ENCODE measurements at places on chromosomes 1 and 21.

DNA sequence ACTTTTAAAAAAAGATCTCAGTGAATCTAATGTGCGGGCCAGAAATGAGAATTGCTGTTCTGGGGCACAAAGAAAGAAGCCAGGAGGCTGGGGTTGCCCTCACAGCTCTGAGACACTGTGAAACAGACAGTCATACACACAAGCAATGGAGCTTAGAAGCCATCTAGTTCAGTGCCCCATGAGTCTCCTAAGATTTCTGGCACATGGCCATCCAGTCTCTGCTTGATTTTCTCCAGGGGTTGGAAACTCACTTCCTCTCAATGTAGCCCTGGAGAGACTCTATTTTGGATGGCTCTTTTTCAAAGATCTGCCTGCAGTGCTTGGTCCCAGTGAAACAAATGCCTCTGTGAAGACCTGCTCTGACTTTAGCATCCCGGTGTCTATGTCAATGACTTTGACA lies 38.6 kb downstream of the KCNN3 start:
- no peak for DNase-seq

DNA sequence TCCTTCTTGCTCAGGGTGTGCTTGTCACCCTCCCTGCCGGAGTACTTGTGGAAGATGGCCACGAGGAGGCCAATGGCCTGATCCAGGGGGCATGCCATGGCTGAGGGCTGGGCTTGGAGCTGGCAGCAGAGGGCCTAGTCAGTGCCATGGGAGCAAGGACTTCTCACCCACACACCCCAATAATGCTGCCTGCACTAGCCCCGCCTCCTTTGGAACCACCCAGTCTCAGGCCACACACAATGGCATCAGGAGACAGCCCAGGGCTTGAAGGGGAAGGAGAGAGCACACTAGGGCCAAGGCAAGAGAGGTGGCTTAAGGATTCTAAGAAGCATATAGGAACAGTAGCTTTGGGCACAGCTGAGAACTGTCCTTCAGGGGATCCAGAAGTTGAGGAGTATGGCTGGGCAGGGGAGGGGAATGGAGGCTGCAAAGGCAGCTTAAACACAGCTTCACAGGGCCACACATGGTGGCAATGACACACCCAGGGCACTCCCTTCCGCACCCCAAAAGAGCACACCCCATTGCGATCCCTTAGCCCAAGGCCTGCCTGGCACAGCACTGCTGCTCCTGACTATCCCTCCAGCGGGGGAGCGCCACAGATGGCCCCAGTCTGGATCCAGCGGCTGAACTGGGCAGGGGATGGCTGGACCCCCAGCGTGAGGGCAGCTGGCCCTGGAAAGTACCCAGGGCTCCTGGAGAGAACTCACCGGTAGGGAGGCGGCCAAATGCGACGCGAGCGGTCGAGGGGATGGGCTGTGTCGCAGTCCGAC lies at the start of gene S100A6:
Gene S100A6, minus strand, starts transcription at position 750 of the 770 bp plus-strand sequence. Its CDS starts 652 bp downstream, at position 98.
- no peak for DNase-seq

GRCh38 chr1:10517677-10517982 lies 42.9 kb downstream of the PEX14 start:
- DNase-seq: no peak

DNA sequence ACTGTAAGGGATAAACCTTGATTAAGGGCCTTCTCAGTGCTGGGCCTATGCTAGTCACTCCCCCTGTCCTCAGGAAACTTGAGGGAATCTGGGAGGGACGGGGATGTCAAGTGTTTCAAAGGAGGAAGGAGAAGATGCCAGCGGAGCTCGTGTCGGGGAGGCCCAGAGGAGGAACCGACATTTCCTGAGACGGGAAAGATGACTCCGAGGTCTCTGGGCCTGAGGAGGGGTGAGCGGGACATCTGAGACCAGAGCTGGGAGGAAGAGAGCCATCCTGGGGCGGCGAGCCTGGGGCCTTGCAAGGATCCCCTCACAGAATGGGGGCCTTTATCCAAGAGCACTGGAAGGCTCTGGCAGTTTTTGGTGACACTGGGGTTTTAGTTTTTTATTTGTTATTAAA lies 10.4 kb downstream of the SLC66A1 start:
- DNase-seq: no peak

GRCh38 chr1:108657356-108658080 lies 3.4 kb downstream of the HENMT1 start:
- no peak for DNase-seq

- DNase-seq: no peak
Measured at GRCh38 chr1:233700338-233700737, 86.4 kb downstream of the KCNK1 start.

GRCh38 chr1:35452106-35452774 lies 105.0 kb downstream of the KIAA0319L start:
- DNase-seq: no peak

GRCh38 chr21:37546299-37546908 lies 179.8 kb downstream of the DYRK1A start:
- DNase-seq: no peak

DNA sequence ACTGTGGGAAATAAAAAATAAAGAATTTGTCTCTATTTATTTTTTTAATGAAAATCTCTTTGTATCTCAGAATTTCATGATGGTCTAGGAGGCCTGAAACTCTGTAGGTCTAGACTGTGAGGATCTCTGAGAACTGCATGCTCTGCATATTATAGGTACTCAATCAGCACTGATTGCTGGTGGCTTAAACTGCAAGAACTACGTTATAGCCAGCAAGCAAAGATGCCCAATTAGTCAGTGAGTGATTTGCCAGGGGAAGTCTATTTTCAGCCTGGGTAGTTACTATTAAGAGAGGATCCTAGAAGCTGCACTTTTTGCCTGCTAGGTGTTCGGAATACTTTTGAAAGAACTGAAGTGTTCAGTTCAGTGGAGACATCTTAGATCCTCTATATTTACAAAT lies 87.4 kb downstream of the GPR52 start:
- peak; percentile 27 for DNase-seq

GRCh38 chr1:203144661-203145060 lies 17.1 kb downstream of the ADORA1 start:
- DNase-seq: peak; percentile 36

DNA sequence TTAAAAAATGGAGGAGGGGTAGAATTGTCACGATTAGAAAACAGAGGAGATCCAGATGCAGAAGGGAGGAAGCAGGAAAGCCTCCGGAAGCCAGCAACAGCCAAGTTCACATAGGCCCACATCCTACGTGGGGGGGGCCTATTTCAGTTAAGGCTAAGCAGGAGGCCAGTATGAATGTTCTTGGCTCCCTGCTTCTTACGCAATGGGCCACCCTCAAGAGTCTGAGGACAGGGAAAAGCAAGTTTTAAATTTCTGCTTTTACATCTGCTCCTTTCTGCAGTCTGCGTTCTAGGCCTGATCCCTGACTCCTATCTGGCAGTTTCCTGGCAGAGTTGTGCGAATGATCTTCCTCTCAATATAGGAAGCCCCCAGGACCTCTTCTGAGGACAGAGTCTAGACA lies 30.6 kb downstream of the RABIF start:
- no peak for DNase-seq

DNA sequence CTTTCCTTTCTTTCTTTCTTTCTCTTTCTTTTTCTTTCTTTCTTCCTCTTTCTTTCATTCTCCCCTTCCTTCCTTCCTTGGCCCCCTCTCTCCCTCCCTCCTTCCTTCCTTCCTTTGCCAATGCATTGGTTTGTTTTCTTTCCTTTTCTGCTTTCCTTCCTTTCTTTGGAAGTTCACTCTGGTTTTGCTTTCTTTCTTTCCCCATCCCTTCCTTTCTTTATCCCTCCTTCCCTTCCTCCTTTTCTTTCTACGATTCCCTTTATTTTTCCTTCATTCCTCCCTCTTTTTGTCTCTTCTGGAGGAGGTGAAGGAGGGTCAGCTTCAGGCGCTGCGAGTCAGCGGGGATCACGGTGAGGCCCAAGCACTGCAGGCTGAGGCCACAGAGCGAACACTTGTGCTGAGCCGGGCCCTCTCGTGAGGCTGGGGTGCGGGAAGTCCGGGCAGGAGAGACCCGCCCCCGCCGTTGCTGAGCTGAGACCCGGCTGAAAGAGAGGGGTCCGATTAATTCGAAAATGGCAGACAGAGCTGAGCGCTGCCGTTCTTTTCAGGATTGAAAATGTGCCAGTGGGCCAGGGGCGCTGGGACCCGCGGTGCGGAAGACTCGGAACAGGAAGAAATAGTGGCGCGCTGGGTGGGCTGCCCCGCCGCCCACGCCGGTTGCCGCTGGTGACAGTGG lies 1.5 kb downstream of the SIM2 start:
- no peak for DNase-seq

- DNase-seq: no peak
Measured at GRCh38 chr1:15951341-15952153, 24.4 kb downstream of the ZBTB17 start.

GRCh38 chr1:33425900-33426299 lies 5.0 kb downstream of the PHC2 start:
- DNase-seq: no peak

- DNase-seq: no peak
Measured at GRCh38 chr1:18866314-18866713, 6.9 kb upstream of the TAS1R2 start.

DNA sequence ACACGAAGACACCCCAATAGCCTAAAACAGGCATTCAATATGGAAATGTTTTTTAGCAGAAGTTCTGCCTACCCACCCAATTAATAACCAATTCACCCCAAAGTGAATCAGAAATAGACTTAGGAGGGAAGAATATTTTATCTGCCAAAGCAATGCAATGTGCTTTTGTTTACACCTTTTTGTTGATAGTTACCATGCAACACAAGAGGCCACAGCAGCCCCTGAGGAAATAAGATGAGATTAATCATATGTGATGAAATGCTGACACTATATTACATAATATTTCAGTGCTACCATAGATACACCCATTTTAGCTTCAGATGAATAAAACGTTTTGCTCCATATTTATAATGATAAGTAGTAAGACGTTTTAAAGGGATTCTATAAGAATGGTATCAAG lies 60.9 kb upstream of the RGS2 start:
- no peak for DNase-seq

DNA sequence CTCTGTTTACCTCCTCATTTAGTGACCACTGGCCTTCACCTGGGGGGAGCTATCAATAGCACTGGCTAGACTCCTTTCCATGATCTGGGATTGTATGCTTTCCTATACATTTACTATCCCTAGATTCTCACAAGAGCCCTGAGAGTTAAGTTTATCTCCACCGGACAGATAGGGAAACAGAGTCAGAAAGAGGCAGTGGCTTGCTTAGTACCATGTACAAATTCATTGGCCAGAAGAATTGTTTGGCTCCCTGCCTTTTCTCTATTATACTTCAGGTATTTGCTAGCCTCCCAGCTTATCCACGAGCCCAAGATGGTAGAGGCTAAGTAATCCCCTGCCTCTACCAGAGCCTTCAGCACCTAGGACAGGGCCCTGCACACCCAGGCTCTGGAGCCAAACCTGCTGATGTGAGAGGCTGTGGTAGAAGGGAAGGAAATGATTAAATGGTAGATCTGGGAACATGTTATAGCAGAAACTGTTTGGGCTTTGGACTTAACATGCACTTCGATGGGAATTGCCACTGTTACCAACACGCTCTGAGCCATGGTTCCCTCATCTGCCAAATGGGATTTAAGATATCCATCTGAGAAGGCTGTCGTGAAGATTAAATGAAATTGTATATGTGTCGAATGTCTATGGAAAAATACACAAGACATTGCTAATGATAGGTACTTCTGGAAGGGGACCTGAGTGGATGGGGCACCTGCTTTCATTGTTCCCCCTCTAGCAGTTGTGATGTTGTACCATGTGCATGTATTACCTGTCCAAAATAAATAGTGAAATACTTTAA lies 3.1 kb upstream of the BLACAT1 start:
- DNase-seq: peak; percentile 34

- no peak for DNase-seq
Measured at GRCh38 chr1:200838676-200839445, 33.9 kb upstream of the GPR25 start.

GRCh38 chr21:17118638-17119384 lies 394.0 kb upstream of the CXADR start:
- no peak for DNase-seq

GRCh38 chr1:24705260-24706073 lies 39.8 kb upstream of the CLIC4 start:
- peak; percentile 83 for DNase-seq

DNA sequence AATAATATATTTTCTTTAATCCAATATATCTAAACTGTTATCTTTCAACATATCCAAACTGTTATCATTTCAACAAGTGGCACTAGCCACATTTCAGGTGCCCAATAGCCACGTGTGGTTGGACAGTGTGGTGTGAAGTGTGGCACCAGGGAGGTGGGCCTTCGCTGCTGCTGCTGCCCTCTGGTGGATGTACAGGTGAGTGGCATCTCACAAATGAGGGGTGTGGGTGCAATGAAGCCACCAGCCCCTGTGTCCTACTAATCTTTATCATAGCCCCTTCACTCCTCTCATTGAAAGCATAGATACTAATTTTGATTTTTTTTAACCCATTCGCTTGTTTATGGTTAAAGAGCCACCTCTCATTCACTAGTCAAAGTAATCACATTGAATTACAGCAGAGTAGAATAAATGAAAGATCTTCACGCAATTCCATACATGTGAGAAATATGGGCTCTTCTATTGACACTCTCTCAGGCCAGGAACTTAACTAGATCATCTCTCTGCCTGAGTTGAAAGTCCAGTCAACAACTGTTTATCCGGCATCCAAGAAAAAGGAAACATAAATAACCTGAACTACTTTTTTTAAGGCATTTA lies 499.2 kb downstream of the OMA1 start:
- DNase-seq: no peak

DNA sequence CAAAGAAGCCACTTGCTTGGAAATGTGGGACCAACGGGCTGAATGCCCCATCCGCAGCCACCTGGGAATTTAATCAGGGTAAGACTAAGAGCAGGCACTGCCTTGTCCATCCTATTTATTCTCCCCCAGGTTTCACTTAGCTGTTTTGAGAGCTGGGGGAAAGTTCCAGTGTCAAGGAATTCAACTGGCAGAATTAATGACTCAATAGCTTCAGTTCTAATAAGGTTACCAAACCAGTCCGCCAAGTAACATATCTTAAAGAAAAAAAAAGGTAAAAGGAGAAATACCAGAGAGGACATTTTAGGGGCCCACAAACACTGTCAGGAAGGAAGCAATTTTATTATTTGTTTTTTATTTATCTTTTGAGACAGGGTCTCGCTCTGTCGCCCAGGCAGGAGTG lies 157.6 kb upstream of the SOD1 start:
- no peak for DNase-seq

GRCh38 chr1:17554954-17555353 lies 15.5 kb downstream of the ARHGEF10L start:
- no peak for DNase-seq

Data from kidney glomerular epithelial cell (primary cell).